KG1 (cell line): ENCODE measurements at places on chromosomes 1 and 21.

DNA sequence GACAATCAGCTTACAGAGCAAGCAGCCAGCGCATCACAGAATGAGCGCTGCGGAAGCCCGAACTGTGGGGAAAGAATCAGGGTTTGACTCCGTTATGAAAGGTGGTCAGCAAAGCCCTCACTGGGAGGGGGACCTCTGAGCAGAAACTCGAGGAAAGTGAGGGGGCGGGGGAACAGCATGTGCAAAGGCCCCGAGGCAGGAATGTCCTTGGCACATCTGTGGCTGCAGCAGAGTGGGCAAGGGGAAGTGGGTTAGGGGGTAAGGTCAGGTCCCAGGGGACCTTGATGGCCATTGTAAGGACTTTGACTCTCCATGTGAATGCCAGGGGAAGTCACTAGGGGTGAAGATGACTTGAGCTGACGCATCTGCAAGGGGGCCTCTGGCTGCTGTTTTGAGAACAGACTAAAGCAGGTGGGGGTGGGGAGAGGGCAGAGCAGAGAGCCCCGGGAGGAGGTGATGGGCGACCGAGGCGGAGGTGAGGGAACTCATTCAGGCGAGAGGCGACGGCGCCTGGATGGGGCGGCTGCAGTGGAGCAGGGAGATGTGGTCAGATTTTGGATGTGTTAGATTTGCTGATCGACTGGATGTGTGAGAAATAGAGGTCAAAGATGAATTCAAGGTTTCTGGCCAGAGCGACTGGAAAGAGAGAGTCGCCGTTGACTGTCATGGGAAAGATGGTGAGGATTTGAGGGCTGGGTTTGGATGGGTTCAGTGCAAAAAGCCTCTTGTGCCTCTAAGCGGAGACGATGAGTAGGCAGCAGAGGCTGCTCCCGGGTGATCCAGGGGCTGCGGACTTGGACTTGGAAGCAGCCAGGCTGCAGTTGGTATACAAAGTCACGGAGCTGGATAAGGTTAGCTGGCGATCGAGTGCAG lies 108.0 kb upstream of the ZBTB40 start:
- DNase-seq, result no peak

- no peak for DNase-seq
Measured at GRCh38 chr1:33236498-33236897, 19.8 kb upstream of the ZNF362 start.

DNA sequence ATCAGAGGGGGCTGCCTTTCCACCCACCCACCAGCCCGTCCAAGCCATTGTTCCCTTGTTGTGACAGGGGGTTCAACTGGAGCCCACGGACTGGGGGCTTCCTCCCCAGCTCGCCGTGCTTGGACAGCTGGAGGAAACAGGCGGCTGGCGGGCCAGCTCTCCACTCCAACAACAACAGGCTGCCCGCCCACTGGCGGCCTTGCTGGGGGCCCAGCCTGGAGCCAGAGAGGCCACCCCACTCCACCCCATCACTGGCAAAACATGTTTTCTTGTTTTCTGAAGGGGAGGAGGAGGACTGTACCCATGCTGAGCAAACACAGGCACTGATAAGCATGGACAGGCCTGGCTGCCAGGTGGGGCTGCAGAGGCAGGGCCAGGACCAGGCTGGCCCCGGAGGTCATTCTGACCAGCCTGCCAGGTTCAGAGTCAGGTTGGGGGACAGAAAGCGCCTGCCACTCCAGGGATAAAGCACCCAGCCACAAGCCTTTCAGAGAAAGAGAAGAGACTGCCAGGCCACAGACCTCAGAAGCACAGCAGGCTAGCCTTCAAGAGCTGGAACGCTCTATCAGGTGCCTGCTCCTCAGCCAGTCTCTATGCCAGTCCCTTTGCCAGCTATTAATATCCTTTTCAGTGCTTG lies 32.8 kb downstream of the GJA4 start:
- no peak for DNase-seq

DNA sequence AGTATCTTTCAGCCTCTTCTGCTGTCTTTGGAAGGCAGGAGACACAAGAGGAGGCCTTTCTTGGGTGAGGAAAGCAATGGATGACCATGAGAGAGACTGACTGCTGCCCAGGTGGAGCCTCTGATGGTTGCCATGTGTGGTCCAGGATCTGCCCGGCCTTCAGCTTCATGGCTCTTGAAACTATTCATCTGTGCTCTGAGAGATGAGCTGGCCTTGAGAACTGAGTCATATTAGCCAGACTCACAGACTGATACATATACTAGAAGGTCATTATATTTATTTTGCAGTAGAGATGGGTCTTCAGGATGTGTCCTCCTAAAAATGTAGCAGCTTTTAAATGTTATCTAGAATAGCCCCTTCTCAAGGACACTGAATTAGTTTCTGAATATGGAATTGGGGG lies 33.7 kb downstream of the PTGFRN start:
- no peak for DNase-seq

DNA sequence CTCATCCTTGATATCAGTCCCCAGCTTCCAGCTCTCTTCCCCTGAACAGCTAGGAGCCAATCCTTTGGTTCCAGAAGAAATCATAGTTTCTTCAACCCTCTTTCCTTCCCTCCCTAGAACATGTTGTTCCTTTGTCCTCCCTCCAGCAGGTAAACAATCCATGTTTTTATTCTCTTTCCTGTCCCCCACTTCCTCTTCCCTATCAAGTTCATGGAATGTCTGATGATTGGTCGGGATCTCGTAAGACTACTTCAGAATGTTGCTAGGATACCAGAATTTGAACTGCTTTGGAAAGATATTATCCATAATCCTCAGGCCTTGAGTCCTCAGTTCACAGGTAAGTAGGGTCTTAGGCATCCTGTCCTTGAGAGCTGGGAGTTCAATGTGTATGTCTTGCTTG lies 23.1 kb upstream of the SLC27A3 start:
- no peak for DNase-seq
